ENCODE measurements at places on chromosomes 5 and 9. TPM values are rescaled to one million over a fixed set of nuclear protein-coding genes. Genes with fewer than 3 reads are reported as not detected.

CDH12 gene
- total RNA-seq: not detected

ZSWIM6 gene
- total RNA-seq: 4.4 TPM

PCDHB12 gene
- total RNA-seq: not detected

TICAM2 gene
- 0.96 TPM for total RNA-seq

MYOT gene
- total RNA-seq: not detected

KIF20A gene
- 51.4 TPM for total RNA-seq

GABRP gene
- total RNA-seq: not detected
